ENCODE measurements at places on chromosomes 3 and 15.

DNA sequence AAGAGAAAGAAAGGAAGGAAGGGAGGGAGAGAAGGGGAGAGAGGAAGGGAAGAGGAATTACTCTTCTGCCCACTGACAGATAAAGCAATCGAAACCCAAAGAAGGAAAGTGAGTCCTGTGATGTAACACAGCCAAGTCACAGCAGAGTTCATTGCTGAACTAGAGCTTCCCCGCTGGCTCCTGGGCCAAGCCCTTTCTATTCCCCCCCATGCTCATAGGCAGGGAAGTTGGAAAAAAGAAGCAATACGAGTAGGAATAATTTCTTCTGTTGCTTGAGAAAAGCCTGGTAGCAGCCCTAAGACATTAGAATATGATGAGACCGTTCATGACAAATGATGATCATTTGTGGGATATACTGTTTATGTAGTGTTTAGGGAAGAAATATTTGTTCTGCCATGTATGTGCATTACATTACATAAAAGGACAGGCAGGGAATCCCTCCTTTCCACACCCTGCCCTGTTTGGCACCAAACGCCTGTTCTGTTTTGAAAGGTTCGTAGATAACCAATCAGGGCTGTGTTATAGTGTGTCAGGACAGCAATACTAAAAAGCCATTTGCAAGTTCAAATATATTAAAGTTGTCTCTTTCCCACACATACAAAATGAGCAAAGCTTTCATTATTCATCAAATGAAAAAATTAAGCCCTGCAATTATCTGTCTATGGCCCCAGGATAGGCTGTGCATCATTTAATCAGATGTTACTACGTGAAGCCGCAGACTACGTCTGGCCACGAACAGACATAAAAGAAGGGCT lies 111.0 kb upstream of the TRPM1 start:
- H3K4me3 ChIP-seq: no peak overlapping the region
- no peaks in the 10 kb centered on the region for H3K36me3 ChIP-seq
- no peak for DNase-seq
- no peaks in the 10 kb centered on the region for H3K27me3 ChIP-seq
- no peak overlapping the region for H3K27ac ChIP-seq

- no peak for DNase-seq
- H3K4me1 ChIP-seq: no peaks in the 10 kb centered on the region
- no peak overlapping the region for H3K4me3 ChIP-seq
Observed at GRCh38 chr3:126538966-126539365, 15.0 kb downstream of the CHST13 start.

DNA sequence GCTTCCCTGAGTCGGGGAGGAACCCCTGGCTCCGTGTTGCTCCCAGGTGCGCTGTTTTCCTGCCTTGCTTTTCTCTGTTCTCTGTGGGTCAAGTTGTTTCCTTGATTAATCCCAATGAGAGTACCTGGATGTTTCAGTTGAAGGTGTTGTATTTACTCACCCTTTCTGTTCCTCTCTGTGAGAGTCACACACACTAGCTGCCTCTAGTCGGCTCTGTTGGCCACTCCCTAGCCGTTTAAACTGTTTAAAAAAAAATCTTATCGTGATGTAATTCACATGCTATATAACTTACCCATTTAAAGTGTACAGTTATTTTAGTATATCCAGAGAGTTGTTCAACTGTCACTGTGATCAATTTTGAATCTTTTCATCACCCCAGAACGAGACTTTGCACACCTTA lies 74.0 kb downstream of the AKAP13 start:
- H3K36me3 ChIP-seq: no peaks in the 10 kb centered on the region
- DNase-seq: no peak

DNA sequence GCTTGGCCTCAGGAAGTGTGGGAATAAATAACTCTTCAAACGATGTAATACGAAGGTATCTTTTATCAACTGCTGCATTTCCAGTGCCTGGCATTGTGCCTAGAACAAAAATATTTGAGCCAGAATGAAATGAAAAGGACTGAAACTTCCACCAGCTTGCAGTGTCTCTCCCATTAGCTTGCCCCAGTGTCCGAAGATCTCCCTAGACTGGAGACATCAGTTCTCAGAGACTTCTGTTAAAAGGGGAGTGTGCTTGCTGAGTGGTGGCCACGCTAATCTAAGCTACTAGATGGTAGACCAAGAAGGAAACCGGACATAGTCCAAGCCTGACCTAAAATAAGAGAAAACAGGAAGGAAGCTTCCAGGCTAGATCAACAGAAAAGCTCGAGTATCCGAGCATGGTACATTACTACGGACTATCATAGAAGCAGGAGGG lies 28.6 kb downstream of the KCNAB1 start:
- H3K36me3 ChIP-seq: no peaks in the 10 kb centered on the region
- no peak for DNase-seq
- no peaks in the 10 kb centered on the region for H3K27me3 ChIP-seq
- H3K27ac ChIP-seq: peak overlapping the region; percentile 37
- no peak overlapping the region for H3K4me3 ChIP-seq
- peaks cover 3% of the 10 kb centered on the region for H3K4me1 ChIP-seq

GRCh38 chr15:81889485-81889881 lies 156.3 kb downstream of the MEX3B start:
- no peaks in the 10 kb centered on the region for H3K36me3 ChIP-seq
- no peak overlapping the region for H3K4me3 ChIP-seq
- no peak for DNase-seq

DNA sequence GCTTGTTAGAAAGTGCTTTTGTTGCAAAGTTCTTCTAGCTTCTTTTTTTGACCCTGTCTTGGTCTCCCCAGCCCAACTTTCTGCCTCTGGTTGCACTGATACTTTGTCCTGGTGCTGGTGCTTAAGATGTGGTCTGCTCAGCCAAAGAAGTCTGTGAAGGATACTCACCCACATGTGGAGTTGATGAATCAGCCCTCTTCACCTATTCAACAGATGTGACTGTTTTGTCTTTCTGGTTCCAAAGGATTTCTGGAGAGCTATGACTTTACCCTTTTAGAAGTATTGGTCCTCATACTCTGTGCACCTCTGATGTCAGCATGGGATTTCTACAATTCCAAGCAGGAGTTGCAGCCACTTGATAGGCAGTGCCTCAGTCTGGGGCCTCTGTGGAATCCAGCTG lies 84.1 kb downstream of the PCCB start:
- no peaks in the 10 kb centered on the region for H3K4me1 ChIP-seq
- no peak for DNase-seq
- H3K27me3 ChIP-seq: no peaks in the 10 kb centered on the region
- no peaks in the 10 kb centered on the region for H3K36me3 ChIP-seq
- H3K27ac ChIP-seq: no peak overlapping the region
